ENCODE measurements at places on chromosomes 13 and 19.

DNA sequence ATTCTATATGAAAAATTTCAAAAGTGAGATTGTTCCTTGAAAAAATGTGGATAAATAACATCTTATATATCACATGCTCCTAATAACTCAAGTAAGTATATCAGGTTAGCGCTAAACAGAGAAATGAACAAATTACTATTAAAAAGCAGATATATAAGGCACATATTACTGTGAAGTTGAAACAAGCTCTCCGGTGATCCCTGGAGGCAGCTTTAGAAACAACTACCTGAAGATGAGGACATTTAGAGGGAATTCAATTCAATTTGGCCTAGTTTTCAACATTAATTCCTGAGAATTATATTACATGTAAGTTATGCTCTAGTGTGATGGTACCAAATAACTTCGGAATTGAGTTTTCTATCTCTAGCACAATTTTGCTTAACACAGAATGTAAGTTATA is 1373.6 kb upstream of the SPRY2 start:
- DNase-seq: no peak

GRCh38 chr19:309206-309565 is 18.0 kb upstream of the PLPP2 start:
- peak; percentile 38 for DNase-seq

GRCh38 chr19:362683-363082 is 18.1 kb upstream of the MIER2 start:
- no peak for DNase-seq

- no peak for DNase-seq
Measured at GRCh38 chr13:64910096-64910495, 2320.0 kb downstream of the PCDH9 start.

DNA sequence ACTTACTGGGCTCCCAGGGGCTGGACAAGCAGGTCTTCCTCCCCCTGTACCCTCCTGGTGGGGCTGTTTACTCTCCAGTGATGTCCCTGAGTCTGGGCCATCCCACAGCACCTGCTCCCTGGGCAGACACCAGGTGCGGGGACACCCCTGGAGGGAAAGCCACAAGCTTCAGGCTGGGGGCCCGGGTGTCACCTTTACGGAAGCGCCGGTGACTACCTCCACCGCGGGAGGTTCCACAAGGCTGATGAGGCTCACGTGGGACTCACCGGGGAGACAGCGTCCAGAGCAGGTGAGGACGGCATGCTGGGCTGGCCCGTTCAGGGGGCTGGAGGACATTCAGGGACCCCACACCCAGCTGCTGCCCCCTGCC is 24.9 kb downstream of the NFILZ start:
- no peak for DNase-seq

DNA sequence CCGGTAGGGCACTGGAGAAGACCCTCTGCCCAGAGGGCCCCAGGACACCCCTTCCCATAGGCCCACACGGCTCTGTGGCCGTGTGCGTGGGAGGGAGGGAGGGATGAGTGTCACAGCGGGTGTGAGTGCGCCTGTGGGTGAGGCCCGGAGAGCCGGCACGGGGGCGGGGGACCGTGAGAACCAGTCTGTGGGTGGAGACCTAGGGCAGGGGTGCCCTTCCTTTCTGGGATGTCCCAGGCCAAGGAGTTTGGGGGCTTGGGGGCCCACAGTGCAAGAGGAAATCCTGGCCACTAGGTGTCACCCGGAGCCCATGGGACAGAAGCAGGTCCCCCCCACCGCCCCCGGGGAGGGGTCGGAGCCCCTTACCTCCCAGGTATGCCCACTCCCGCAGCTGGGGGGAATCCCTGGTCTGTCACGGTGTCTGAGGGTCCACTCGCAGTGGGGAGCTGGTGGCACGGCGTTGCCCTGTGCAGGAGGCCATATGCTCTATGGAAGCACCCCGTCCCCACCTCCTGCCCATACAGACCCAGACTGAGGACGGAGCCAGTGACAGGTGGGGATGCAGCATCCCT is 16.0 kb upstream of the SLC7A10 start:
- peak; percentile 40 for DNase-seq

GRCh38 chr13:58633226-58633625 is 1001.7 kb downstream of the PCDH17 start:
- no peak for DNase-seq

Measured in lung microvascular endothelial cell (primary cell).